Activated CD8-positive, alpha-beta memory T cell treated with anti-CD3 and anti-CD28 coated beads, Interleukin-2, amount 10 ng/mL, durations not matched to agents 7 days and 5 days (primary cell): ENCODE measurements at places on chromosomes 13 and 19. TPM values are rescaled to one million over a fixed set of nuclear protein-coding genes. Genes with fewer than 3 reads are reported as not detected.
A peak's percentile ranks its signal among the peaks of the same experiment; 100 is the strongest.

AZU1 gene
- total RNA-seq = not detected

FXYD7 gene
- 1.9 TPM for total RNA-seq

C13orf42 gene
- total RNA-seq = not detected

MBD3L3 gene
- not detected for total RNA-seq

ENOX1 gene
- total RNA-seq = 2.4 TPM

GFY gene
- total RNA-seq = not detected

OR7A5 gene
- total RNA-seq = not detected

POMP gene
- 66.2 TPM for total RNA-seq

KLK3 gene
- total RNA-seq = not detected

ASF1B gene
- 117 TPM for total RNA-seq

SIGLEC12 gene
- total RNA-seq = 3.9 TPM

CRYL1 gene
- 11.3 TPM for total RNA-seq

GRCh38 chr13:110705356-110705825 is 525 bp downstream of the CARS2 start:
- DNase-seq = no peak

DNA sequence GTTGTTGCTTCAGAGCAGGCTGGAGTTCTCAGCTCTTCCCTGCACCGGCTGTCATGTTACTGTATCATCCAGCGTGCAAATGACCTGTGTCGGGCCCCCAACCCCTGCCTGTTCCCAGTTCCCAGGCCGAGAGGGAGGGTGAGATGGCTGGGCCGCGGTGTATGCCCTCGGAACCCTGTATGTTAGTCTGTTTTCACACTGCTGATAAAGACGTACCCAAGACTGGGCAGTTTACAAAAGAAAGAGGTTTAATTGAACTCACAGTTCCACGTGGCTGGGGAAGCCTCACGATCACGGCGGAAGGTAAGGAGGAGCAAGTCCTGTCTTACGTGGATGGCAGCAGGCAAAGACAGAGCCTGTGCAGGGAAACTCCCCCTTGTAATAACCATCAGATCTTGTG is 10.9 kb downstream of the TMEM255B start:
- DNase-seq = no peak

- no peak for DNase-seq
These were observed 347.2 kb downstream of the RFC3 start for GRCh38 chr13:34165158-34165557.

DNA sequence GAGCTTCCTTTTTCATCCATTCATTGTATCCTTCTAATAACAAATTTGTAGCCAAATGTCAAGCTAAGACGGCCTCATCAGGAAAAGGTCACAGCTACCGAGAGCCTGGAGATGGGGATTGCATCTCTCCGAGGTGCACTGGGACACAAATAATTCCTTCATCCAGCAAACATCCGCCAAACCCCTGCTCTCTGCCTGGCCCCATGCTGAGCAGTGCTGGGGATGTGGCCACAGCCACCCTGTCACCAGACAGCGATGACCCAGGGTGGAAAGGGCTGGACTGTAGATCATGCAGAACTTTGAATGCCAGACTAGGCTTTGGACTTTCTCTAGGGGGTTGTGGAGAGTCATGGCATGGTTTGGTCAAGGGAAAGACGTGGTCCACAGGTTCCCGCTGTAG is 1.9 kb downstream of the TOMM40 start:
- no peak for DNase-seq

DNA sequence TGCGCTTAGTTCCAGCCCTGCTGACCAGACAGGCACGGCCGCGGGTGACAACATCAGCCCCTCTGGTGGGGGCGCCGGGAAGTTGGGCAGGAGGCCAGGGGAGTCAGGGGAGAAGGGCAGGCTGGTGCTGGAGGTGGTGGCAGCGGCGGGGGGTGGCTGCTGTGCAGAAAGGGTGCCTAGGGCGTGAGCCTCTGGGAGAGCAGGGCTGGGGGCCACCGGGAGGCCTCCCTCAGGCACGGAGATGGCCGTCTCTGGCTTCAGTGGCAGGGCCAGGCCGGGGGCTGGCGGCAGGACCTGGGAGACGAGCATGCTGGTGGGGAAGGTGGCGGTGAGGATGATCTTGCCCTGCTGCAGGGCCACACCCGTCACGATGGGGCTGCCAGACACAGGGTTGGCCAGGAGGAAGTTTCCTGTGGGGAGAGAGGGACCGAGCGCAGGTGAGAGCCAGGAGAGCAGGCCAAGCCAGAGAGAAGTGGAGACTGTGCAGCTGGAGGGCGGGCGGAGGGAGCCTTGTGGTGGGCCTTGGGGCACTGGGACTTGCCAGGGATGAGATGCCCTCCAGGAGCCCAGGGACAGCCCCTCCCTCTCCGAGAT is 3.3 kb downstream of the SIX5 start:
- DNase-seq = no peak

GRCh38 chr13:32881074-32881776 is 135.0 kb upstream of the KL start:
- no peak for DNase-seq

GRCh38 chr19:34387446-34387810 is 16.8 kb upstream of the PDCD2L start:
- DNase-seq = no peak

DNA sequence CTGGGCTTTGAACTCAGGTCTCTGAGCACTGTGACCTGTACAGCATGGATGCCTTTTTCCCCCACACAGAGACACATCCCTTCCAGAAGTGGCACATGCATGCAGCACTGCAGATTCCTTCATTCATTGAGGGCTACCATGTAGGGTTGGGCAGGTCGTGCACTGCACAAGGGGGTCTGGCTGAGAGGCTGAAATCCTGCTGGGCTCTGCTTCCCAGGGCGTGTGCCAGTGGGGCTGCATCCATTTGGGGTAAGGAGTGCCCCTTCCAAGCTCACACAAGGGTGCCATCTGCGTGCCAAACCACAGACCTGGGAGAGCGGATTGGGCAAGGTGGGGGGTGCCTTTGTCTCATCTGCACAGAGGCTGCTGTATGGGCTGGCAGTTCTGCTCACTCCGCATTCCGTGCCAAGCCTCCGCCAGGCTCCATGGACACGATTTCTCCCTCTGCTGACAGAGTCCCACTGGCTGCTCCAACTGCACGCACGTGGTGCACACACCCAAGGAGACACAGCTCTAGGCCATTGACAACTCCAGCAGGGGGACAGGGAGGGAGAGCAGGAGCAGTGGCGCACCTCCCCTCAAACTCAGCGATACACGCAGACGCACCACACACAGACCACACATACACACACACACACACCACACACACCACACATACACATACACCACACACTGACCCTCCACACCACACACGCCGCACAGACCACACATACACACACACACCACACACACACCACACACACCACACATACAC is 4.5 kb upstream of the SHISA7 start:
- DNase-seq = no peak

GRCh38 chr13:43009506-43009905 is 13.9 kb upstream of the DNAJC15 start:
- no peak for DNase-seq

- no peak for DNase-seq
These were observed 2.7 kb downstream of the LILRA4 start for GRCh38 chr19:54335979-54336892.

- DNase-seq = peak; percentile 55
These were observed 5.1 kb upstream of the KLF2 start for GRCh38 chr19:16319481-16319880.

- no peak for DNase-seq
These were observed 69.0 kb downstream of the KDM4B start for GRCh38 chr19:5037936-5038335.

GRCh38 chr19:12701596-12702282 is 5.3 kb upstream of the FBXW9 start:
- no peak for DNase-seq

GRCh38 chr13:111280681-111281585 is 39.5 kb upstream of the TEX29 start:
- no peak for DNase-seq

GRCh38 chr19:17687141-17687856 is 855 bp downstream of the UNC13A start:
- DNase-seq = no peak

DNA sequence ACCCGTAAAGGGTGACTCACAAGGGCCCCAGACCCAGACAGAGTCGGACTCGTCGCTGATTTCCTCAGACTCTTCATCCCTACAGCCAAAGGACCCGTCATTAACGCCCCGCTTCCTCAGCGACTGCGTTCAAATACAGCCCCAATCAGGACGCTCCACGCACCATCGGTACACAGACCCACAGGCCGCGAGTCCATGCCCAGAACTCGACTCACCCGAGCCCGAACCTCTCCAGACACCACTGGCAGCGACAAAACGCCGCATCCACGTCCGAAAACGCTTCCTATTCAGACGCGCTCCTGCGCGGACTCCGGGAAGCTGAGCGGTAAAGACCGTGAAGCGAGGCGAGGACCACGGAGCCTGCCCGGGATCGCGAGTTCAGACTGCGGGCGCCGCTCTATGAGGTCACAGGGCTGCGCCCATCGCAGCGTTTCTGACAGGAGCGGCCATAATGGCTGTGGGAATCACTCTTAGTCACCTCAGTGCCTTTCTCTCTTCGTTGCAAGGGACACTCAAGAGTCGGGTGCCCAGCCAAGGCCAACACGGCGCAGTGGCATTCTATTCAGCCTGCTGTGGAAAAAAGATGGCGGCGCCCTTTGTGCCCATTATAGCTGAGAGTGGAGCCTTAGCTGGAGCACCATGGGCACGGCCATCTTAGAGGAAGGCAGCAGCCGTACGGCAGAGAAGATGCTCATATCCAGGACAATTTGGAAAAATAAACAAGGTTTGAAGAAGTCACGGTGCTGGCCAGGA is at the start of gene ZNF614:
Gene ZNF614, minus strand, starts transcription at position 353 of the 753 bp plus-strand sequence. CDS start 2,634 bp downstream, outside the sequence.
- peak; percentile 92 for DNase-seq

DNA sequence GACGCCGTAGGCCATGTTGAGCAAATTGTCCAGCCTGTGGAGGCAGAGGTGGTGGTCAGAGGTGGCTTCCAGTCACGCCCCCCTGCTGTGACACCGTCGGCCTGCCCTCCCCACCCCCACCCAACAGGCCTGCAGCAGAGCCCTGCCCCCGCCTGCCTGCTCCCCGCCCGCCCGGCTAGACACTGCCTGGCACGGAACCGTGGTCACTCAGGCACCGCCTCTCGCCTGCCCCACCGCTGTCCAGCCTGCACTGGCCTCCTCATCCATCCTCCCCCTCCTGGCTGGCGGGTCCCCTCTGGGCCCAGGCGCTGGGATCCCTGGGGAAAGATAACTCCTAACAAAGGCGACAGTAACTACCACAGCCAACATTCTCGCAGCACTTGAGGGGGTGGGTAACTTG is 21.7 kb downstream of the PRKCSH start:
- DNase-seq = no peak

DNA sequence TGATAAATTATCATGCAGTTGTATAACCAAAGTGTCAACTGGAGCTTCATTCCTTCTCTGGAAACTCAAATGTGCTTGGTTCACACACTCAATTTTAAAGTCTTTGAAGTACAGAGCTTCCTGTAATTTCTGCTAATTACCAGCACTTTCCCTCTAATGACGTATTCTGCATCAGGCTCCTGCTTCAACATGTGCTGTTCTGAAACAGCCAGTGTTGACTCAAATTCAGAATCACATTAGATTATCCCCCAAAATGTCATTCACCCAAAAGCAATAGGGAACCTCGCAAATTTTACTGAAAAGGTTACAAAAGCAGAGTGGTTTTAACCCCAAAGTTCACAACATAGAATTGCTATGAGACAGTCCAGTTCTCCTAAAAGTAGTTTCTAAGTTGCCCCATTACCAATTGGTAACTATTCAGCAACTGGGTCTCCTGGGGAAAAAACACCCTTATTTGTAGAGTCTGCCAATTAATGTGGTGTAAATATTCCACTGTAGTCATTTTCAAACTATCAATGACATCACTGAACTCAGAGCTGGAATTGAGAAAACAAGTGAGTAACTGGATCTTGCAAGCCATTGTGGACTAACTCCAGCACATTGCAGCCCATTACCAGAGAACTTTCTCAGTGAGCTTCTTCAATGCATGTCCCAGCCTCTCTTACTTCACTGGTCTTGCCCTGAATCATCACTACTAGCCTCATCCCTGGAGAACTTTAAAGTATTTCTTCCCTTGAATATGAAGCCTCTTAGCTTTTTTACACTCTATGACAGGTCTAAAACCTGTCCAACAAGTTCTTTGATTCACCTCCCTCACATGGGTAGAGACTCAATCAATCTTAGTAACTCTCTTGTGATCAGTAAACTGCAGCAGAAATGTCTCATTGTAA is 955.4 kb downstream of the EFNB2 start:
- no peak for DNase-seq

GRCh38 chr13:37403776-37404527 is 194.6 kb downstream of the POSTN start:
- DNase-seq = no peak

DNA sequence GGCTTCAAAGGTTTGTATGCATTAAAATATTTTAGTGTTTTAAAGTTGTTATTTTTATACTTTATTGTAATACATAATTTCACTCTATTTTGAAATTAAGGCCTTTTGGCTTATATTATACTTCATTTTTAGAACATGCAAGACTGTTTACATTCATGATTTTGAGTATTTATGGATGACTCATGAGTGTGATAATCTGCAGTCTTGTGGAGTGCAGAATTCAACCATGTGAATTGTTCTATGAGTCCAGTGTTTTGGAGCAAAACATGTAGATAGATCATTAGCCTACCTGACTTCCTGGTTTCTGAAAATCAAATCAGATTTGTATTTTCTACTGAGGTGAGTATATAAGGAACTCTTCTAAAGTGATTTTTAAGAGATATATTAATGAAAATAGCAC is 241.8 kb downstream of the PCCA start:
- no peak for DNase-seq

DNA sequence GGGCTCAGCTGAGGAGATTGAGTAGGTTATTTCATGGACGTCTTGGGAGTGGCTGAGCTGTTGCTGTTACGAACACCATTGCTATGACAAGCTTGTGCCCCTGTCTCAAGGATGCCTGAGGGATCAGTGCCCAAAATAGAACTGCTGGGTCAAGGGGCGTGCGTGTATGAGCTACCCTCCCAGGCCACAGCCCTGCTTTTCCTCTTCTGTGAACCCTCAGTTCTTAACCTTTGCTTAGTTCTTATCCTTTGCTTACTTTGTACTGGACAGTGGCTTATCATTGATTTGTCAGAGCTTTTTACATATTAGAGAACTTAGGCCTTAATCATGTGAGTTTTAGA is 9.0 kb downstream of the ARHGAP45 start:
- DNase-seq = no peak

- peak; percentile 70 for DNase-seq
These were observed at the start of gene GRIN3B for GRCh38 chr19:1000095-1000494. Gene GRIN3B (plus strand): TSS chr19:1000419. CDS start chr19:1000438, 19 bp downstream.

- no peak for DNase-seq
These were observed 19.9 kb downstream of the PPP5C start for GRCh38 chr19:46366620-46367292.

GRCh38 chr13:23460921-23461320 is 27.4 kb upstream of the SACS start:
- no peak for DNase-seq

- no peak for DNase-seq
These were observed 2.8 kb upstream of the USF2 start for GRCh38 chr19:35265900-35266519.

DNA sequence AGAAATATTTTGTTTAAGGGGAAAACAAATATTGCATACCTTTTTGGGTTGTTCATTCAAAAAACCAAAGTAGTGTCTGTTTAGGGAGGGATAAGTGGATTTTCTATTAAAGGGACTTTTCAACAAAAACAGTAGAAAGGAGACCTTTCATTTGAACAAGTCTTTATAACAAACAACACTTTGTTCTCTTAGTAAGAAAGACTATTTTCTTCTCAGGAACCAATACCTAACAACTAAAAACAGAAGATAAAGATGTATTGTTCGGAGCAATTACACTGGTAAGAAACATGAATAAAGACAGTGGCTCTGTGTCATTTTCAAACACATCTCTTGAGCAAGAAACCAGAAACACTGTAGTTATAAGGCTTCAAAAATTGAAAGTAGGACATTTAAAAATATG is 1610.1 kb upstream of the PCDH20 start:
- no peak for DNase-seq

GRCh38 chr13:104414771-104415170 is 1348.6 kb upstream of the SLC10A2 start:
- DNase-seq = no peak
